ENCODE measurements at places on chromosomes 4 and X.

GRCh38 chr4:148203056-148203898 lies 238.9 kb downstream of the NR3C2 start:
- no peak for DNase-seq

- no peak for DNase-seq
Measured at GRCh38 chr4:20487852-20488251, 212.4 kb upstream of the PACRGL start.

DNA sequence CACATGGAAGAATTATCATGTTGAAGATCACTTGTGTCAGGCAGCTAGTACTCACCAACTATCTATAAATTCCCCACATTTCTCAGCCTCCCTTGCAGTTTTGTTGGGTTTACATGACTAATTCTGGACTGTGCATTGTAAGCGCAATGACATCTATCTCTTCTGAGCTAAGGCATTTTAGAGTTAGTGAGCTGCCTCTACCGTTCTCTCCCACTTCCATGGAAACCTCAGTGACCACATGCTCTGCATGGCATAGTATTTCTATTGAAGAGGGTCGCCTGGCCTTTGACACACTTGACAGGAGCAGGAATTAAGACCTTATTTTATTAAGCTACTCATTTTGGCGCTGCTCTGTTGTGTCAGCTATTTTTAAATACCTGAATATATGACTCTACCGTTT lies 67.5 kb upstream of the NPY2R start:
- no peak for DNase-seq

DNA sequence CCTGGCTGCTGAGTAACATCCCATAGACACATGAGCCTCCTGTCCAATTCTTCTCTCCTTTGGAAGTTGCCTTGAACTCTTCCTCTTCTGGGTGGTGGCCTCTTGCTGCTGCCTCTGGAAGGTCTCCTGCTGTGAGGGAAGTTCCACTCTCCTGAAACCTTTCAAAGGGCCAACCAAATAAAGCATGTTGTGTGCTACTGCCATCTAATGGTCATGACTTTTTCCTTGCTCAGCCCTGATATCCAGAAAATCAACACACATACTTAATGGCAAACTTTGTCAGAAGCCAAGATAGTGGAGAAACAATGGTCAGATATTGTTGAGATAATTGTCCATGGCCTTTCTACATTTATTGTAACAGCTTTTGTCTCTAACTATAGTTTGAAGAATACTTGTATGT lies 19.1 kb upstream of the ZXDA start:
- peak; percentile 9 for DNase-seq

- no peak for DNase-seq
Measured at GRCh38 chr4:3651267-3651845, 114.8 kb upstream of the ADRA2C start.

GRCh38 chr4:73662709-73663546 lies 42.7 kb upstream of the RASSF6 start:
- peak; percentile 26 for DNase-seq

DNA sequence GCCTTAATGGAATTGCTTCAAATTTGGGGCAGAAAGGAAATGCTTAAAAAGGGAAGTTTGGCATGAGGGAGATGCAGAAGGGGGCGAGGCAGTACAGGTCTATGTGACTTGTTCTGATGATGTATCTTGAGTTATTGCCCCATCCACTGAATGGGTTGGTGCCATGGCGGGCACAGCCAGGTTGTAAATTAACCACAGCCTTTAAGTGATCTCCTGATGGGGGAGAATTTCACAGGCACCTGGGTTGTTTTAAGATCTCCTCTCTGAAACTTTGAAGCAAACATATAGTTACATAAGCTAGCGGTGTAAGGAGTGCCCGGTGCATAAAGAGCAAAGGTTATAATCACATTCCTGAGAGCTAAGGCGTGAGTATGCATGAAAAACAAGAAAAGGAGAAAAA lies 37.0 kb downstream of the NPY5R start:
- DNase-seq = no peak

DNA sequence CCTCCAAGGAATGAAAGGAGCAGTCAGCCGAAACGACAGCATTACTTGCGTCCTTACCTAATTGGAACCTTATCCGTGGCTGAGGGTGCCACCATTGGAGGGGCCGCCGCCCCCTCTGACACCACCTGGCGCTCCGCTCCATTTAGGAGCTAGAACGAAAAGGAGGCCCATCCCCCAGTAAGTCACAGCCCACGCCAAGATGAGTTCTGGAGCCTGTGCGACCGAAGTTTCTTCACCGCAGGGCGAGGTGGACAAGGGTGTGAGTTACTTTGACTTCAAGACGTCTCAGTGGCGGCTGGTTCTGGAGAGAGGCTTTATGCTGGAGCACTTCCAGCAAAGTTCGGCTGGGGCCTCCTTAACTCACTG lies 729 bp upstream of the IRF2 start:
- no peak for DNase-seq

GRCh38 chr4:104015680-104016079 lies 295.9 kb upstream of the TACR3 start:
- peak; percentile 21 for DNase-seq

- no peak for DNase-seq
Measured at GRCh38 chrX:10168226-10168625, 11.5 kb downstream of the CLCN4 start.

GRCh38 chr4:41456559-41457101 lies 81.3 kb upstream of the LIMCH1 start:
- DNase-seq = peak; percentile 80

- DNase-seq = no peak
Measured at GRCh38 chr4:14871676-14872430, 130.4 kb upstream of the CPEB2 start.

DNA sequence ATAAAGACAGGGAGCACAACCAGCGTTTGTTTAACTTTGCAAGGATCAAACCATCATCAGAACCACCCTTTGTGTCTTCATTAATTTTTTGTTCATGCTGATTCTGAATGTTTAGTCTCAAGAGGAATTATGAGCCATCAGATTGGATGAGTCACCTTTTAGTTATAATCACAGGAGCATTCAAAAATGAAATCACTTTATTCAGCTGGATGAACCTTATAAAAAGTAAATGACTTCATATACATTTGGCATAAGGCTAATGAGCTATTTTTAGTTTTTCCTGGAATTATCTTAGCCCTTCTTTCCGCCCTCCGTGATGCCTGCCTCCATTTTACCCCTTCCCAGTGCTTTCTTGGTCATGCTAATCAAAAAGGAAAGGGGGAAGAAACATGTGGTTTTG lies 103.6 kb downstream of the SORBS2 start:
- no peak for DNase-seq

- no peak for DNase-seq
Measured at GRCh38 chr4:85815796-85816459, 341.0 kb downstream of the ARHGAP24 start.

DNA sequence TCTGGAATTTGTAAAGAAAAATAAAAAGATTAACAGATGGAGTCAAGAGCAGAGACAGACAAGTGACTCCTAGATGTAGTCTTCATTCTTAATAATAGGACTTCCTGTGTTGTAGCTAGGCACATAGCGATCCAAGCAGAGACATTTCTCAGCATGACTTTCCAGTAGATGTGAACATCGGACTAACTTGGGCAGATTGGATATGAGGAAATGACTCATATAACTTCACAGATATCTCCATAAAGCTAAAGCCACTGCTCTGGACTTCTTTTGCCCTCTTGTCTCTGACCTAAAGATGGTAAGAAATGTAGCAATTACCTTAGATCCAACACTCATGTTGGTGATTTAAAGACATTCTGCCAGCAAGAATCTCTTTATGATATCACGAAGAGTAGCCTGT lies 131.7 kb downstream of the EPHA5 start:
- DNase-seq = no peak

DNA sequence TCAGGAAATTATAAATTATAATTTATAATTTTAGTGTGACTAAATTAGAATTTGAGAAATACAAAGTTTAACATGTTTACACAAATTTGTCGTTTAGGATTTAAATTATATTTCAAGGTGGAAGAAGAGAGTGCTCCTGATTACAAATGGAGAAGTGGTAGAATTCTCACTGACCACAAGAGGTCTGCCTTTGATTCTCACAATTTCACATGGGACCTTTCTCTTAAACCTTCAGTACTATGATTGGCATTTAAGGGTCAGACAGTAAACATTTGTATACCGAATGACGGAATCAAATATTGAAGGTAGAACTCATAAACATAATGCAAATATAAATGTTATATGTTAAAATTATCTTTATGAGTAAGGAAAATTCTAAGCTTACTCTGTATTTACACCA lies 171.7 kb downstream of the SLIT2 start:
- no peak for DNase-seq

GRCh38 chr4:45530498-45530897 lies 593.4 kb downstream of the GABRG1 start:
- no peak for DNase-seq

- no peak for DNase-seq
Measured at GRCh38 chrX:104135677-104136076, 21.1 kb downstream of the SLC25A53 start.

DNA sequence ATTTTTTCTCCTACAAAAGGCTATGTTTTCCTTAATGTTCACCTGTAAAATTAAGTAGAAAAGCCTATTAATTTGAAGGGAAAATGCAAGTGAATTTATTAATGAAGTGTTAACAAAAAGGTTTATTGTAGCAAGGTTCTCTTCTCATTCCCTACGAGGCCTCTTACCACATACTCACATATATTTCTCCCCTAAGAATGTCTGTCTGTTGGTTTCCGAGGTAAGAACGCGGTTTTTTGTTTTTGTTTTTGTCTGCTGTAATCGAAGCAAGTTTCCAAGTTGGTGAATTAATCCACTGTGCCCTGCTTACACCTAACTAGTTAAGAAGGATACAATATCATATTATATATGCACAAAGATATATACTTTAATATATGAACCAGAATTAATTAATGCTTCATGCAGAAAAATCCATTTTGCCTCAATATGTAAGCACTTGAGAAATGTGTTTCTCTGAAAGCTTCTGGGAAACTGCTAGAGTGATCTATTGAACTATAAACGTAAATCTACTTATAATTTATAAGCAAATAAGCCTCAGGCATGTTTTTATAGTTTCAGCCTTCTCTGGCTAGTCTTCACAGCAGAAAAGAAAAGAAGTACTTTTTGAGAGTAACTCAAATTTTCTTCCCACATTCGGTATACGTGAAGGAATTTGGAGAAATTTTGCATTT lies 120.8 kb downstream of the EGF start:
- no peak for DNase-seq

DNA sequence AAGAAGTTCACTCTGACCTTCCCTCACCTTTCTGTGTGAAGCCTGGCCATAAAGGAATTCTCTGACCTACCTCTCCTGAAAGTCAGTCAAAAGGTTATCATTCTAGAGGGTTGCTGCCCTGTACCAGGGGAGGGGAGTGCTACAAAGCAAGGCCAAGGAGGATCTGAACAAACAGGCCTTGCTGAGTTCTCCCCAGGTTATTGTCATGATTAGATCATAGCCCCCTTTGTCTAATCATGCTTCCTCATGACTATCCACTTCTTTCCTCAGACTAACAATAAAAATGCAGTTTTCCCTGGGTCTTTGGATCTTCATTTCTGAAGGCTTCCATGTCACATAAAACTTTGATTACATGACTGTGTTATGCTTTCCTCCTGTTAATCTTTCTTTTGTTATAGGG lies 472.0 kb downstream of the IQCM start:
- no peak for DNase-seq

GRCh38 chr4:9936129-9936644 lies 85.1 kb downstream of the SLC2A9 start:
- no peak for DNase-seq

DNA sequence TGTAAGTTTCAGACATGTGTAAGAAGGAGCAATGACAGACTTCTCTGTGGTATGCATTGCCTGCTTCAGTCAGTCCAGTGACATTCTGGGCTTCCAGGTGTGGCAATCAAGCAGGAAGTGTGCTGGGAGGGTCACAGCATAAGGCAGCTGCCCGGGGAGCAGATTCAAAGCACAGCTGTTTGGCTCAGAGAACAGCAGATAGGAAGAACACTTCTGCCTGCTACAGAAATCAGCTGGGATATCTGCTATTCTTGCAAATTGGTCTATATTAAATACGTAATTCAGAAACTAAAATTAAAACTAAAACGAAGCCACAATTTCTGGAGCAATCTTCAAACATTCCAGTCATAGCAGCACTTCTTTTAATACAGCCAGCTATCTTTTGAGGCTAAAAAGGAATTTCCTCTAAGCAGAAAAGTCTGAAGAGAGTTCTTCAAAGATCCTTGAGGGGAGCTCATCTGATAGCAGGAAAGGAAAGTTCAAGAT lies 47.5 kb upstream of the GALNT7 start:
- DNase-seq = no peak

GRCh38 chrX:63525491-63525890 lies 174.4 kb upstream of the SPIN4 start:
- no peak for DNase-seq

- no peak for DNase-seq
Measured at GRCh38 chr4:3039706-3040366, 34.5 kb downstream of the HTT-AS start.

DNA sequence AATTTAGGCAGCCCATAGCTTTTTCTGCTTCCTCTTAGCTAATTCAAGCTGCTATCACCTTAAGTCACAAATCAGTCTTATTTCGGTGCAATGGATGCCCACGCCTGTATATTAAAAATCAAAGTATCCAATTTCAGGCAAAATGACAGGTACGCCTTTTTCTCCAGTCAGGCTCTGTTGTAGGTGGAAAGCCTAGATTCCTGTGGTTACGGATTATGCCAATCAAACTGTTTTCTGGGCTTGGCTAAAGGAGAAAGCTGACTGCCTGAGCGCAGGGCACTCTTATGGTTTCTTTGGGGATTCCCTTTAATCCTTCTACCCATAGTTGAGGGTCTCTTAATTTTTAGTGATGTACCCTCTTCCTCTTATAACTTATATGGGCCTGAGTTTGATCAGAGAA lies 550.5 kb downstream of the PDHA2 start:
- no peak for DNase-seq

DNA sequence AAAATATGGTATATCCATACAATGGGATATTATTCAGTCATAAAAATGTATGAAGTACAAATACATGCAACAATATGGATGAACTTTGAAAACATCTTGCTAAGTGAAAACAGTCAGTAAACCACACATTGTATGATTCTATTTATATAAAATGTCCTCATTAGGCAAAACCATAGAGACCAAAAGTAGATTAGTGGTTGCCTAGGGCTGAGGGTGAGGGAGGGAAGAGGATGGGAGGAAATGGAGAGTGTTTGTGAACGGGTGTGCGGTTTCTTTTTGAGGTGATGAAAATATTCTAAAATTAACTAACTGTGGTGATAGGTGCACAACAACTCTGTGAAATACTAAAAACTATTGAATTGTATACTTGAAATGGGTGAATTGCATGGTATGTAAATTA lies 29.6 kb downstream of the TEX11 start:
- DNase-seq = no peak

DNA sequence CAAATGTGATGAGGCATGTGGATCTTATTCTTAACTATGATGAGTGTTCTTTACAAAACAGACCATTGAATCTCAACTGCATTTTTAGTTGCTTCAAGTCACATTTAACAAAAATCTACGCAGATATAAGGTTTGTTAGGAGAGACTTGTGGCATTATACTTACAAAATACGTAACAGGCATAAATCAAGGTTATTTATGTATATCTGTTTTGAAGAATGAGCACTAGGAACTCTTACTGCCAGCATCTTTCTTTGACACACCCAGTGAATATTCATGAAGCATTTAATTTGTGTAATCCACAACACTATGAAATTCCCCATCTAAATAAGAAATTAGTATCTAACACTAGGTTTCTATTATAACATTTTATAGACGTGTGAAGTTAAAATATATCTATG lies 186.3 kb downstream of the FAT4 start:
- no peak for DNase-seq

- DNase-seq = no peak
Measured at GRCh38 chr4:142961866-142962265, 115.8 kb upstream of the INPP4B start.
